NCI-H1048 (cell line): ENCODE measurements at places on chromosomes 3 and 15.

- no peak for DNase-seq
These were observed 1.5 kb downstream of the ITPKA start for GRCh38 chr15:41494922-41495735.

DNA sequence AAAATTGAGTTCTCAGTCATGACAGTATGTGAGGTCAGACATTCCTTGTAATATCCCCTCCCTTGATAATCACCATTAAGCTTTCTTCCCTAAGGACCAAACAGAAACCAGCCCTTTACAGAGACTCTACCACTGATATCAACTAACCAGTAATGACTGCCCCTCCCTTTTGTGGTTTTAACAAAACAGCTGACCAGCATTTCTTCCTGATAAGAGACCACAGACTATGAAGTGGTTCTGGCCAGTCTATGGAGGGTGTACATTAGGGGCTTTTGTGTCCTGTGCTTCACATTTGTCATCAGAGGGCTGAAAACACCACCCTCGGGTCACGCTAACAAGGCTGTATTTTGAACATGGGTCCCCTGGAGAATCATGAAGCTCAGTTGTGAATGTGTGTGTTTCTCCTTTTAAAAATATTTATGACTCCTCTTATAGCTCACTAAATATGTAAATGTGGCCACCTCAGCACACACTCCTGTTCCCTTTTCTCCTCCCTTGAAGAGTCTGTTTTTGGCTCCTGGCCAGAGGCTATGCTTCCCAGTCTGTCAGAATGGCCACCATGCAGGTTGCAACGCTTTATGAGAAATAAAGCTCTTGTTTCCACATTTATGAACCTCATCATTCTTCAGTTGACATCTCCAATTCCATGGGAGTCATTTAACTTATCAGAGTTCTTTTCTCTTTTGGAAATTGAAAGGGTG lies 239.3 kb downstream of the CPNE4 start:
- no peak for DNase-seq

DNA sequence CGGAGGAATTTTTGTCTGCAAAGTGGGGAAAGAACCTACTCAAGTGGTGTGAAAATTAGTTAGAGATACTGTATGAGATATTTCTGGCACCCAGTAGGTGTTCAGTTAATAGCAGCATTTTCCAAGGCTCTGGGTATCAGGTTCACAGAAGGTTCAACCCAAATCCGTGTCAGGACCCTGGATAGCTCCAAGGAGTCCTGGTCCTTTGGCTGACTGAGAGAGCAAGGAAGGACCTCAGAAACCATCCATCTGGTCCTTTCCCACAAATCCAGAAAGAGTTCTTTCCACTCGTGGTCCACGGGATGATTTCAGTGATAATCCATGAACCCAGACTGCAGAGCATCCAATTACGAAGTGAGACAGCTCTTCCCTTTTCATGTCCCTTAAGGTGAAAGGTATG lies 51.4 kb downstream of the SLC6A11 start:
- no peak for DNase-seq

- no peak for DNase-seq
These were observed 117.8 kb downstream of the NR1D2 start for GRCh38 chr3:24062916-24063315.

DNA sequence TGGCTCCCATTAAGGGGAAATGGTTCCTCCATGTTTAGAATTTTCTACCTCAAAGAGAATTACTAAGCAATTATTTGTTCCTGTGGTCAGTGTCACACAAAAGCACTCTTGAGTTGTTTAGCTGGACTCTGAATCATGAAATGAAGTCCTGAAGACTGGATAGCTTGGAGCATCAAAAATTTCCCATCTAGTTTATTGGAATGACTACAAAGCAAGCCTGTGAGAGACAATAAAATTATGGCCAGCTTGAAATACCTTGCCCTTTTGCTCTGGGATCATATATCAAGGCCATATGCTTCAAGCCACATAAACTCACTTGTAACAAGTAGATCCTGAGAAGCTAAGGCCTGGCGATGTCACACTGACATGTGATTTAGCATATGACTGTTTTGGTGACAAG lies 292.3 kb downstream of the TIGIT start:
- DNase-seq = no peak

DNA sequence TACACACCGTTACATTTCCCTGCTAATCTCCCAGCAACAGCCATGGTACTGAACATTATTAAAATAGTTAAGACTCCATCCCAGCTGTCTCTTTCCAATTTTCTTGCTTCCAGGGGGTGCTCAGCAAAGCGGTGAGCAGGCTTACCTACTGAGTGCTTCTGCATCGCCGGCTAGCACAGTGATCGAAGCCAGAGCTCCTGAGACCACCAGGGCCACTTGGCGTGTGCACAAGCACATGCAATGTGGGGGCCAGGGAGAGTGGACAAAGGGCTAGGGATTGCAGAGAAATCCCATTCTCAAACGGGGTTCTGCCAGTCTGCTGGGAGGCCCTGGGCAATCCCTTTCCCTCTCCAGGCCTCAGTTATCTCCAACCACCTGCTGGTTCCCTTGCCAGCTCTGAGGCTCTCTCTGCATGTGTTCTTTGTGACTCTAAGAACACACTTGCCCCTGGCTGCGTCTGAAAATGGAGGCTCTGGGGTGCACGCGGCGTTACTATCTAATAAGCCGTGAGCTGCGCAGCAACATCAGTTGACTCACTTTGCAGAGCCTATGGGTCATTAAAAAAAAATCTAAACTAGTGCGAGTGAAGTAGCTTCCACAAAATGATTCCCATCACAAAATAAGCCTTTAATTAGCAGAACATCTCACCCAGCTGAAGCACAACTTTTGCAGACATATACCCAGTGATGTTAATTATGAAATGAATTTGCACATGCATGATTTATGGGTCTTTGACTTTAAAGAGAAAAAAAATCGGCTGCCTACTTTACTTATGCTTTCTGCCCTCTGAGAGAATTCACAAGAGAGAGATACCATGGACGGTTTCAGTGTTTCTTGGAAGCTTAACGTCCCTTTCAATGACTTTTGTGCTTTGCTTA lies 271.5 kb downstream of the TLE3 start:
- no peak for DNase-seq

- DNase-seq = no peak
These were observed 772 bp downstream of the FAM81A start for GRCh38 chr15:59438625-59439290.

- no peak for DNase-seq
These were observed 409.6 kb upstream of the TBL1XR1 start for GRCh38 chr3:177606891-177607290.

DNA sequence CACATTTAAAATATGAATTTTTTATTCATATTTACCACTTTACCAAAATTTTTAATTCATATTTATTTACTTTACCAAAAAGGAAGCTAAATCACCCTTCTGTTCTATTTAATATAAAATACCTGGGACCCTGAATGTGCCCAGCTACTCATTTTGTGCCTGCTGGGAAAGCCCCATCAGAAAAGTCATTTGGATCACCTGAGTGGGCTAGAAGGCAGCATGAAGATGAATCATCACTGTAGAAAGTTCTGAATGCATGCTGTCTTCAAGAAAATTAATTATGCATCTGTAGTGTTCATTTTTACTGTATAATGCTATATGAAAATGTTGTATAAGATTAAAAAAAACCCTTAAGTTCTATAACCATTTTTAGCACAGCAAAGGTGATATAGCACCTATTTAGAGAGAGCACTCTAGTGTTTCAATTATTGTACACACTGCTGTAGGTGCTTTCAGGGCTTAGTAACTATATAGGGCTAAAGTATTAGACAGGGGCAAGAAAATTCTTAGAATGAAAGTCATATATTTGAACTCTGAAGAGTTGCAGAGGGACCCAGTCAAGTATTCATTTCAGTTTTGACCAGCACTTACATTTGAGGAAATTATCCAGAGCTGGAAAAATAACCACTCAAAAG lies 175.1 kb downstream of the NFKBIZ start:
- DNase-seq = no peak
